Caki2 (cell line): ENCODE measurements at places on chromosomes 5 and 9. TPM values are rescaled to one million over a fixed set of nuclear protein-coding genes. Genes with fewer than 3 reads are reported as not detected.

PHF24 gene
- total RNA-seq: 0.07 and 0.20 TPM in 2 replicates

PKN3 gene
- total RNA-seq: 9.3 and 10.9 TPM in 2 replicates

FBXL7 gene
- 0.12 and 3.1 TPM in 2 replicates for total RNA-seq

RNF145 gene
- 35.6 and 44.7 TPM in 2 replicates for total RNA-seq

CSNK1A1 gene
- total RNA-seq: 123 and 199 TPM in 2 replicates

ZNF879 gene
- 0.74 and 0.87 TPM in 2 replicates for total RNA-seq

TICAM2 gene
- 0.72 TPM in 1 of 2 replicates, not detected in the other for total RNA-seq

EIF4E1B gene
- not detected in 2 replicates for total RNA-seq

NUTM2F gene
- total RNA-seq: not detected in 2 replicates

SPTLC1 gene
- total RNA-seq: 53.2 and 56.1 TPM in 2 replicates

CD180 gene
- not detected in 2 replicates for total RNA-seq

SCGB3A2 gene
- not detected in 2 replicates for total RNA-seq
